DMS 273 treated with DMSO at 0.1 percent for 48 hours (cell line): ENCODE measurements at places on chromosomes 12 and 14.

DNA sequence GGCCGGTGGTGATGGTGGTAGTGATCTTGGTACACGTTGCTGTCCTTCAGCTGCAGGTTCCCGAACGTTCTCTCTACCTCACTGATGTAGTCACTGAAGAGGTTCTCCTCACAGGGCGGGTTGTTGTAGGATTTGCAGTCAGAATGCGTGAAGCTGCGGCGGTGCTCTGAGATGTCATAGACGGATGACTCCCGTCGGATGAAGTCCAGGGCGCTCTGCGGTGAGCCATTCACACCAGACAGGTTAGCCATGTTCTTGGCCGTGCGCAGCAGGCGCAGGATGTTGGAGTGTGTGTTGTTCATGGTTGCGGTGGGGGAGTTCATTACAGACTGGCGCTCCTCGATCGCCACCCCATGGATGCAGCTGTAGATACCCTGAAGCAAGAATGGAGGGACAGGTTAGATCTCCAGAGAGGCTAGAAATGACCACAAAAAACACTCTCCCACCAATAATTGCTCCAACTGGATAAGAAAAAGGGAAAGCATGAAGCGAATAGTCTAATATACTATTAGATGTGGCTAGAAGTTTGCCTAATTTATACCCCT lies 367.8 kb downstream of the EMP1 start:
- no peak for DNase-seq

GRCh38 chr12:82765971-82766705 lies 79.4 kb downstream of the TMTC2 start:
- DNase-seq = no peak

DNA sequence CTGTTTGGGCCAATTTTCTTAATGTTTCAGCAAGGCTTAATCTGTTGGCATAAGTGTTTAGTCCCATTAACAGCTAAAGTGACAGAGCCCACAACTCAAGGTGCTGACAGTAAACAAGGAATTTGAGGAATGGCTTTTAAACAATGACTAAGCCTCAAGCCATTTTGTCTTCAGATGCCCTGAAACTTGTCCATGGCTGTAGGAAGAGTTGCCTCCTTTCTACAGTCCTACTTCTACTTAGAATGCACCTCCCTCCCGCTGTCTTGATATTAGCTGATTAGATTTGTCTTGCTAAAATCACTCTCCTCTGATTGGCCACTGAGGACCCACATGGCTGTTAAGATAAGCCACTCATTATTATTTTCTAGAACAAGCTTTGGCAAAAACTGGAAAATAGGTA lies 188.4 kb upstream of the OTX2 start:
- no peak for DNase-seq

DNA sequence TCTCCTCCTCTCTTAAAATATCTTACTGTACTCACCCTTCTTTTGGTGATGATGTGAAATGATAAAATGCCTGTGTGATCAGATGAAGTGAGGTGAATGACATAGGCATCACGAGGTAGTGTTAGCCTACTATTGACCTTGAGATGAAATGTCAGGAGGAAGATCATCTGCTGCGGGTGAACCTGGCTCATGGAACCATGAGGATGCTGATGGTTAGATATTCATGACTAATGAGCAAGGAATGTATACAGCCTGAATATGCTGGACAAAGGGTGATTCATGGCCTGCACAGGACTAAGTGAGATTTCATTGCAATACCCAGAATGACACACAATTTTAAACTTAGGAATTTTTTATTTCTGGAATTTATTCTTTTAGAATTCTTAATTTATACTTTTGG lies 89.6 kb downstream of the DAAM1 start:
- DNase-seq = no peak

GRCh38 chr14:58239244-58240195 lies 5.1 kb upstream of the PSMA3 start:
- DNase-seq = peak; percentile 39

DNA sequence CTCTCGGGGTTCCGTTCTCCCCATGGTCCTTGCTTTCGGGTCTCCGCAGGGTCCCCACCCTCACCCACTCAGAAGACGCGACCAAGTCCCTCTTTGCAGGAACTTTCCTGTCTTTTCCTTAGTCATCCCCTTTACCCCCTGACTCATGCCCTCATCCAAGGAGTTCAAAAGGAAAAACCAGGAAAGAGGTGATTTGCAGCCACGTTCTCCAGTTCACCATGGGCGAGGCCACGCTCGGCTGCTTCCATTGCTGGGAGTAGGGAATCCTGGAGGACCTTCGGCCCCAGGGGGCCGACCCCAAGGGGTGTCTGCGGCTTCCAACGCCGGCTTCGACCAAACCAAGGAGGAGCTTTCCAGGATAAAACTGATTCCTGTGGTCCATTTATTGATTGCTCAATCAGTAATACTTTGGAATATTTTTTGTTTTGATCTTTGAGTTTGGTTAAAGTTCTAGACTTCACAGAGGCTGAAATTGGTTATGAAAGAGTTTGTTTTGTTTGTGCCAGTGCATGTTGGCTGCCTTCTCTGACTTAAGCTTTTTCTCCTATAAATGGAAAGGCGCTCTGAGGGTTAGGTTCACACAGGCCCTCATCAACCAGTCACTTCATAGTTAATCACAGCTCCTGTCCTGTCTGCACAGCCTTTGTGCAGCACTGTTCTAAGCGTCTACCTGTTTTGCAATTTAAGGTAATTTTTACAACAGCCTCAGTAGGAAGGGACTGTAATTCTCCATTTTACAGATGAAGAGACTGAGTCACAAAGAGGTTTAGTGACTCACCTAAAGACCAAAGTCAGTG lies 827 bp downstream of the ALDH2 start:
- no peak for DNase-seq

DNA sequence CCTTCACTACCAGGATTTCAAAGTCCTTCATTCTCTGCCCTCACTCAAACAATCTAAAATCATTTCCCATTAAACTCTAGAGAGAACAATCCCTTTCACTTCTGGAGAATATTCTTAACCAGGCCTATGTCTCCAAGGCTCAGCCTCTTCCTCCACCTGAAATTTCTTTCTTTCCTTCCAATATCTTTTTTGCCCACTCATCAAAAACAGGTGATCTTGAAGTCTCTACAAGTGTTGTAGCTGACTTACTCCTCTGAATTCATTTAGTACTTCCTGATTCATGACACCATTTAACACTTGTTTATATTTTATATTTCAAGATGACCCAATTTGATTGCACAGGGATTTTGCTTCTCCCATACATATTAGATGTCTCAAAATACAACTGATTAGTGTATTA lies 66.7 kb upstream of the PDZRN4 start:
- DNase-seq = no peak

DNA sequence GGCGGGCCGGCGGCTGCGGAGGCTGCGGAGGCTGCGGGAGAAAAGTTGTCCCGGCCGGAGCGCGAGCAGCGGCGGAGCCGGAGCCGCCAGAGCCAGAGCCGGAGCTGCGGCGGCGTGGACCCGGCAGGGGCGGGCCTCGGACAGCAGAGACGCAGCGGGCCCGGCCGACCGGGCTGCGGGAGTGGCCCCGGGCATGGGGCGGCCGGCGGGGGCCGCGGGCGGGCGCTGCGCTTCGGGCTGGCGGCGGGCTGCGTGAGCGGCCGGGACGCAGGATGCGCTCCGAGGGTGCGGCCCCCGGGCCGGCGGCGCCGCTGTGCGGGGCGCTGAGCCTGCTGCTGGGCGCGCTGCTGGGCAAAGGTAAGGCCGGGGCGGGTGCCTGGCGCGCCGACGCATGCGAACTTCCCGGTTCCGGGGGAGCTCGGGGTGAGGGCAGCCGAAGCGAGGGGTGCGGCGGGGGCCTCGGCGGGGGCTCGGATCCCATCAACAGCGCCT lies at the start of gene TMEM132C:
TSS of gene TMEM132C (plus strand) at position 40 of the 492 bp plus-strand sequence. CDS start at position 273, 233 bp downstream.
- DNase-seq = no peak

DNA sequence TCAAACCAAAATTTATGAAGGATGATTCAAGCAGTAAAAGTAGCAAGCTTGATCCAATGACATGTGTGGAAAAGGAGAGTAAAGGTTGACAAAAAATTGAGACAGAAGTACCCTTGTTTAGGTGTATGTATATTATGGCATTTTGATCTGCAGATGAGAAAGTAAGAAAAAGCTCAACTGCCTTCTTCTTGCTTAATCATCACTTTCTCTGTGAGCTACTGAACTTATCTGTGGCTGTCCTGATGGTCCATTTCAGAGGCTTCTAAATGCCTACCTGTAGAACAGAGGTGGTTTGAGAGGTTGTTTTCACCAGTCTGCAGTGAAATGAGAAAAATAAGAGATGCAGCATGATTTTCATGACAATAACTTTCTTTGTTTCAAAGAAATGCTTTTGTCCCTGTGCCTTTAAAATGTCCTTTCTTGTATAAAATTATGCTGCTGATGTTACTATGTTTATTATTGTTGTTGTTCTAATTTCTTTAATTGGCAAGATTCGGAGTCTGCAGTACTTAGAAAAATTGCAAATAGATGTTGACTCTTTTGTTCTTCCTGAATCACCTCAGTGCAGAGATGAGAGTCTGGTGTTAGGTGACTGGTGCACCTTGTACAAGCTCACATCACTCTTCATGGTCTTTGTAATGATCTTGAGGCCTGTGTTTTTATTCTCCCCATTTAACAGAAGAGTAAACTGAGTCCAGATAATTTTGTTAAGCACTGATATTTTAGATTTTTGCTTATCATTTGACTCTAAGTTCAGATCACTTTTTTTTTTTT lies 821.9 kb downstream of the VRK1 start:
- DNase-seq = no peak
